ENCODE measurements at places on chromosomes 5 and 9.

- DNase-seq, result no peak
These were observed 47.8 kb upstream of the IER5L start for GRCh38 chr9:129225815-129226214.

DNA sequence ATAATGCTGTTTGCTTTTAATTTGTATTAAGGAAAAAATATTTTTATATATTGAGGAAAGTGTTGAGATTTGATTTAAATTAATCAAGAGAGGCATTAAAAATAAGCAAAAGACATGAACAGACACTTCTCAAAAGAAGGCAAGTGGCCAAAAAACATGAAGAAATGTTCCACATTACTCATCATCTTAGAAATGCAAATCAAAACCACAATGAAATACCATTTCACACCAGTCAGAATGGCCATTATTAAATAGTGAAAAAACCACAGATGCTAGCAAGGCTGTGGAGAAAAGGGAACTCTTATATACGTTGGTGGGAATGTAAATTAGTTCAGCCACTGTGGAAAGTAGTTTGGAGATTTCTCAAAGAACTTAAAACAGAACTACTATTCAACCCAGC, 45.9 kb downstream of the RANBP17 start:
- DNase-seq, result no peak

GRCh38 chr5:119105971-119106370, 35.1 kb downstream of the DMXL1 start:
- DNase-seq, result no peak

DNA sequence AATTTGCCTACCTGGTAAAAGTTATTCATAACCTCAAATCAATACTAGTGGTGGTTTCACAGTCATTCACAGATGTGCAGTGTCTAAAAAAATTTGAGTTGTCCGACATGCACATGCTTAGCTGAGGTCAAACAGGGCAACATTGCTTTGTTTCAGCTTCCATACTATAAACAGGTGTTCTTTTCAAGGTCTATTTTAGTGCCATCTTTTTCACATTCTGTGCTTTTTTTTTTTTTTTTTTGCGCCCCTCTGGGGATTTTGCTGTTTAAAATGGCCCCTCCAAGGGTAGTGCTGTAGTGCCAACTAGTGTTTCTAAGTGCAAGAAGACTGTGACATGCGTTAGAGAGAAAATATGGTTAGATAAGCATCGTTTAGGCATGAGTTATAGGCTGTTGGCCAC, 14.5 kb downstream of the PHAX start:
- DNase-seq, result no peak

GRCh38 chr5:22460189-22460588, 393.0 kb downstream of the CDH12 start:
- DNase-seq, result no peak

DNA sequence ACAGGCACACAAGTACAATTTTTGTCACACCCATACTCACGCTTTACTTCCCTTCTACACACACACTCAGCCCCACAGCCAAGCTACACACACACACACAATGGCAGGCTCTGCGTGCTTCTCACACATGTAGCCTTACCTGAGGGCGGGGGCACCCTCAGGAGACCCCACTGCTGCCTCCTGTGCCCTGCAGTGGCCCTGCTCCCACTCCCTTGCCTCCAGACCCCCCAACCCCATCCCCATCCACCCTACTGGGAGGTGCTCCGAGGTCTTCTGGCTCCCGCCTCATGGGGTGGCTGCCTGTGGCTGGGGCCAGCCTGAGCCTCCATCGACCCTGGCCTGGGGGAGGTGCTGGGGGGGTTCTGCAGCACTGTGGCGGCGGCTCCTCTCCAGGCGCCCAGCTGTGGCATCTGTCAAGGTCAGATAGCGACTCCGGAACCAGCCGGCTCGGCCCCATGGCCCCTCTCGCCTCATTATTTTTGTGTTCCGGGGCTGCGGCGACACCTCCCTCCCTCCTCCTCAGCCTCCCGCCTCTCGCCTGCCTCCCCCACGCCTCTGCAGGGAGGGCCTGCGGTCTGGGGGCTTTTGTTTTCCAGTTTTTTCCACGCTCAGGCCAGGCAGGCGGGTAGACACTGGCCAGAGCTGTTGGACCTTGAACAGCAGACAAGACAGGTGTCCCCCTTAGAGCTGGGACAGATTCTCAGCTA, 21.7 kb downstream of the CXXC5 start:
- DNase-seq, result no peak

DNA sequence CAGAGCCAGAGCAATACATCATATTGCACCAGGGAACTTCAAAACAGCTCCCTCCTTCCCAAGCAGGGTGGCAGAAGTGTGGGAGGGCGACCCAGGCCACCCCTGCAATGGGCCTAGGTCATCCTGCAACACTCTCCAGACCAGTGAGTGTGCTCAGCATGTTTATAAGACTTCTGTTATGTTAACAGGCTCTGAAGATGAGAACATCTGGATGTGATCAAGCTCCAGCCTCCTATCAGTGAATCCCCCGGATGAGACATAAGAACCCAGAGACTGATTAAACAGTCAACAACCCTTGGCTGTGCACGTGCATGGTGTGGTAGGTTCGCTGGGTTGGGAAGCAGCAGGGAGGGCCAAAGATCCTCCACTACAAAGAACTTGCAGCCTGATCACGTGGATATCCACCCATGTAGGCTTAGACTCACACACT, 63.3 kb downstream of the ABCA1 start:
- DNase-seq, result no peak

- no peak for DNase-seq
These were observed 113.8 kb downstream of the ANKRD18B start for GRCh38 chr9:33637881-33638280.

- DNase-seq, result no peak
These were observed 23.1 kb upstream of the QSOX2 start for GRCh38 chr9:136268735-136269134.

GRCh38 chr9:126591083-126591482, 22.6 kb upstream of the LMX1B start:
- DNase-seq, result no peak

DNA sequence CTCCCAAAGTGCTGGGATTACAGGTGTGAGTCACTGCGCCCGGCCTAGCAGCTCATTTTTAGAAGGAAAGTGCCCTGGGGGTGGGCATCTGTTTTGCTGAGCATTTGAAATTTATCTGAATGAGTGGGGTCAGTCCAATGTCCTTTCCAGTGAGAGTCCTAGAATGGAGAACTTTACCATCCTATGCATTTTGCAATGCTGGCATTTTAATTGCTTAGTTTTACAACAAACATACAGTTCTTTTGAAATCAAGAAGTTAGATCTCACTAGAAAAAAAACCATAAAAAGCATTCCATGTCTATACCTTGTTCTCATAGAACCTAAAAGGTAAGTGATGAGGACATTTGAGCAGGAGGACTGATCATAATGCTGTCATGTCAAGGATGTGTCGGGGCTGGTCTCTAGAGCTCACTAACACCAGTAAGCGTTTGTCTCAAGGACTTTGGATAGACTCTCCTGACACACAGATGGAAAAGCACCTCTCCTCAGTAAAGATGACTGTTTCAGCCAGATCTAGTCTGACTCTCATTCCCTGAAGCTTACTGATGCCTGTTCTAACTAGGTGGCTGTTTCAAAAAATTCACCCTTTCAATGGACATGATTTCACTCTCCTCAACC, 83.9 kb downstream of the DCP2 start:
- no peak for DNase-seq

GRCh38 chr5:90546216-90546837, 12.3 kb upstream of the ADGRV1 start:
- DNase-seq, result no peak

- no peak for DNase-seq
These were observed 1.6 kb upstream of the DNAH5 start for GRCh38 chr5:13946111-13946510.

DNA sequence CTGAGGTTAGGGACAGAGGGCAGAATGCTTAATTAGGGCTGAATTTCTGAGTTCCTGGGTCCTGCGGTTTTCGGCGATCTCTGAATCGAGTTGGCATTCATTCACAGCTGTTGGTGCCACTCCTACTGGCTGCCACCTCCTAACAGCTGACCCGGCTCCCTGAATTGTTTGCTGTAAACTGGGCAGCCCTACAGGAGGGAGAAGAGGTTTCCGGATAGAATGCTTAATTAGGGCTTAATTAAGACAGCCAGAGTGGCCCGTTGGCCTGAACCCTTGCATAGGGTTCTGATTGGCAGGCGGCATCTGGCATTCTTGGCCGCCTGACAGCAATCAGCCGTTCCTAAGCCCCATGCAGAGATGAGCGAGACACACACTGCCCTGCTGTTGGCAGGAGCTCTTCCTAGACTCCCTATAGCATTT, 25.7 kb downstream of the FRMPD1 start:
- DNase-seq, result no peak

DNA sequence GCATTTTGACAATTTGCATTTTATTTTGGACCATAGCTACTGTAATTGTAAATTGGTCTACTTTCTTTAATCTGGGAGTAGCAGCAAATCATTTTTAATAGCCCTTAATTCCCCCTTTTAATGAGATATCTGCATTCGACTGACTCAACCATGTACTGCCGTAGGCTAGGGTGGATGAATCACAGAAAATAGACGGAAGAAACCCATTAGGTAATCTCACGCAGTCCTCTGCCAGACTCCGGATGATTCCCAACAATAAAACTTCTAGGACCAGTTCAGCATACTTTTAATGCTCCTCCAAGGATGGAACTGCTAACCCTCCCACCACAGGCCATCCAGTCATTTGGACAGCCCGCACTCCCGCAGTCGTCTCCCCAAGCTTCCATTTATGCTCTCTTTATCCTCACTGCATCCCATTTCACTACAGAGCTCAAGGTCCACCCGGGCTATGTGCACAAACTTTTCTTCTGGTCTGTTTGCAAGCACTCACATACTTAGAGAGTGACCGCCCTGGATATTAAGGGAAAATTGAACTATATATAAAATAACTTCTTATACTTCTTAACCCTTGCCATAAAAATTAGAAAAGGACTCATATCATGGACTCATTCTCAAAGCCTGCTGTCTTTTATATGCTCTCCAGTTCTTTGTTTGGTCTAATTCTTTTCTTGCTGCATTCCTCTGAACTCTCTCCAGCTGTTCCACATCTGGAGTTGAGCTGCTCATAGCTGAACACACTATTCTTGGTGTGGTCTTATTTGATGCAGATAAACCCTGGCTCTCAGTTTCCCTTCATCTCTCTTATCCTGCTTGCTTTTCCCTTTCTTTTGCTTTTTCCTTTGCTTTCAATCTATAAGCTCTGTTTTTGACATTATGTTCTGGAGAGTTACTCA, 326.6 kb downstream of the ARL15 start:
- DNase-seq, result no peak

DNA sequence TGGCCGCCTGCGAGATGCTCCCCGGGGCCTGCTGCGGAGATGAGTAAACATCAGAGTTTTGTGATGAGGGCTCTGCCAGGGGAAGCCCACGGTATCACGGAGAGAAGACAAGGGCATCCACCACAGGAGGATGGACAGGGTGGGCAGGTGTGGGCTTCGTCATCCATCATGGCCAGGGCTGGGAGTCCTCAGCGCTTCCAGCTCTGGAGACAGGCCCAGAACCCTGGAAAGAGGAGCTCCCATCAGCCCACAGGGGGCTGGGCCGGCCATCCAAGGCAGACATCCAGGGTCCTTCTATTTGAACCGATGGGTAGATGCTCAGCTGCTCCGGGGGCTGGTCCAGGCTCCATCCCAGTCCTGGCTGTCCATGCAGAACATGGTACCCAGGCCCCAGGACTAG, 22.1 kb upstream of the FCN1 start:
- DNase-seq, result no peak

DNA sequence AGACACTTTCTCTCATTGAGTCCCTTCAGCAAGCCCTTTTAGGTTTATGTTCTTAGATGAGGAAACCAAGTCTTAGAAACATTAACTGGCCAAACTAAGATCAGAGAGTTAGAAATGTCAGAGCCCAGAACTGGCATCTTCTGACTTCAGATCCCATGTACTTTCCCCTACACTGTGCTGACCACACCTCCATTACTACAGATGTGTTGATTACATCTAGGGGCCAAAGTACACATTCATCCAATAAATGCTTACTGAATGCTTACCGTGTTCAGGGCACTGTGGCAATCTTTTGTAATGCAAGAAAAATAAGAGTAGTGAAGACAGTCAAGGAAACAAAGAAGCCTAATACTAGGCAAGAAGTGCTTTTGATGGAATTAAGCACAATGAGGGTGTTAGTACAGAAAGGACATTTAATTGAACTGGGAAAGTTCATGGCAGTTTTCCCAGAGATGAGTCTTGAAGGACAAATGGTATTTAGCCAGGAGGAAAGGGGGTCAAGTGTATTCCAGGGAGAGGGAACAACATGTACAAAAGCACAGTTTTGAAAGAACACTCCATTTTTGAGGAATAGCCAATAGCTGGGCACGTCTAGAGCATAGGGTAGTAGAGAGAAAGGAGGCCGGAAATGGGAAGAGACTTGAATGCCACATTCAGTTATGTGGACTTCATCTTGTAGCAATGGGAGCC, 89.7 kb upstream of the CDKN2B start:
- no peak for DNase-seq

GRCh38 chr5:61159836-61160235, 2.4 kb downstream of the SMIM15 start:
- no peak for DNase-seq

- no peak for DNase-seq
These were observed 714 bp downstream of the UBE2D2 start for GRCh38 chr5:139561655-139562451.

DNA sequence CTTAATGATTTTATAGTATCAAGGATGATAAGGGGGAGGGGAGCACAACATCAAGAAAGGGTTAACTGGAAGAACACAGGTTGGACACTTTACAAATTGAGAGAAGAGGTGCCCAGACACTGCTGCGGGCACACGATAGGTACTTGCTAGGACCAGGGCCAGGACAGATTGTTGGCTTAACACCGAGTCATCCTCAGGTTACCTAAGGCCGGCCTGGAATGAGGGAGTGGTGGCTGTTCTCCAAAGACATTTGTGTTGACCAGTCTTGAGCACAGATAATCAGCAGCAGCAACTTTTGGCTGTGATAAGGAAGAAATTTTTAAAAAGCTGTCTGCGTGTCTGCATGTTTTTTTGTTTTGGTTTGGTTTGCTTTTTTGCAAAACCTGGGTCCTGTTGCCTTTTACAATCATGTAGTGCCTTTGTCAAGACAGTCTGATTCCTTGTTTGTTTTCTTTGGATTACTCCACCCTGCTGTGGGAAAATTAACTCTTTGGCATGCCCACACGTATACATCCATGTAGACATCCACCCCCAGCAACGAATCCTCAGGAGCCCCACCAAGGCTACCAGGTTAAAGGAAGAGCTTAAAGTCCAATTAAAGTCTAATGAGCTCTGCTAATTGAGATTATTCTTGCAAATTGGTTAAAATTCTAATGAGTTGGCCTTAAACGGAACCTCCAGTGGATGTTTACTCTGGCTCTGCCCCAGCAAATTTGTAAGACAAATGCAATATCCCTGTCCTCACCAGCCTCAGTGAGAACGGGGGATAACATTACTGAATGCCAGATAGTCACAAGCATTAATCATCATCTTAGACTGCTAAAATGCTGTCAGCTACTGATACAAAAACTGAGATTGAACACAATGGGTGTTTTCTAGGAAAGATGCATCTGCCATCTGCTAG, 382.3 kb downstream of the ACTL7B start:
- no peak for DNase-seq
